Stimulated activated CD8-positive, alpha-beta memory T cell treated with anti-CD3 and anti-CD28 coated beads, Interleukin-4, amount 100 ng/mL, for 1 hour (primary cell): ENCODE measurements at places on chromosomes 16 and 17.

- DNase-seq, result no peak
Measured at GRCh38 chr16:9966569-9967157, 215.6 kb downstream of the GRIN2A start.

DNA sequence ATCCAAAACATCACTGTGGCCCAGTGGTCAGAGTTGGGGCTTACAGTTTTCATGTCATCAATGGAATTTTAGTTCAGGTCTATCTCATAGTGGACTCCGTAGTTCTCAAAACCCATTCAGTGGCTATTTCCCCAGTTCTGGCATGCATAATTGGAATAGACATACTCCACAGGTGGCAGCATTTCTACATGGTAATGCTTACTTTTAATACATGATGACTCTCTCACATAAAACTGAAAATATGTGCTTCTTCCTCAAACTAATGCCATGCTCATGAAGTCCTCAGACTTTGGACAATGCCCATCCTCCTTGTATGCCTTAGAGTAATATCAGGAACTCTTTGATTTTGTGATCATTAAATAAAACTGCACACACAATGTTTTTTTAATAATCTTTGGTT is 857.4 kb upstream of the GOT2 start:
- DNase-seq, result no peak

GRCh38 chr16:56257666-56258342 is 66.5 kb downstream of the GNAO1 start:
- no peak for DNase-seq

GRCh38 chr17:50918071-50918932 is 52.1 kb upstream of the TOB1 start:
- no peak for DNase-seq

GRCh38 chr17:78168242-78168902 is at the start of gene SYNGR2:
Gene SYNGR2 (plus strand): TSS chr17:78168581. CDS start chr17:78168617, 36 bp downstream.
- DNase-seq, result peak; percentile 66

DNA sequence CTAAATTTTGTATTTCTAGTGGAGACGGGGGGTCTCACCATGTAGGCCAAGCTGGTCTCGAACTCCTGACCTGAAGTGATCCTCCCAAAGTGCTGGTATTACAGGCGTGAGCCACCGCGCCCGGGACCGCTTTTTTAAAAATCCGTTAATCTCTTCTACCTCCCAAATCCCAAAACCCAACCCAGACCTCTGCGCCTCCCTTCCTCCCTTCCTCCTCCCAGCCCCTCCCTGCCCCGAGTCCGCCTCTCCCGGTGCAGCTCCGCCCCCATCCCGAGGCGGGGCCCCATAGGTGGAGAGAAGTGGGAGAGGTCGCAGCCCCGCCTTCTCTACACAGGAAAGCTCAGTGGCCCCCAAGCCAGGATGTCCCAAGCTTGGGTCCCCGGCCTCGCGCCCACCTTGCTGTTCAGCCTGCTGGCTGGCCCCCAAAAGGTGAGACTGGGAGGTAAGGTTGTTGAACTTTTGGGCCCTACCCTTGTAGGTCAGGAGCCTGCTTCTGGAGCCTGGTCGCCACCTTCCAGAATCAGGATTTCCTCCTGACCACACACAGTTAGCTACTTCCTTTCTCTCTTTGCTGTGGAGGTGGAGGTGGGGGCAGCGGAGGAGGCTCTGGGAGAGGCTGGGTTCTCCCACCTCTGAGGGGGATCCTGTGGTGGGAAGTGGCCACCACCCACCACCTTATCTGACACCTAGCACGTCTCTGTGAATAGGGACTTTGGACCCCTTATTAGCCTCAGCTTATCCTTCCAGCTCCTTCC is at the start of gene TMEM92:
TMEM92 (plus strand) TSS at position 325 of the 755 bp plus-strand sequence; CDS start at position 361, 36 bp downstream.
- DNase-seq, result no peak

GRCh38 chr17:43020030-43020621 is 2.1 kb downstream of the VAT1 start:
- DNase-seq, result no peak

- no peak for DNase-seq
Measured at GRCh38 chr16:87927195-87927562, 9.2 kb downstream of the CA5A start.

DNA sequence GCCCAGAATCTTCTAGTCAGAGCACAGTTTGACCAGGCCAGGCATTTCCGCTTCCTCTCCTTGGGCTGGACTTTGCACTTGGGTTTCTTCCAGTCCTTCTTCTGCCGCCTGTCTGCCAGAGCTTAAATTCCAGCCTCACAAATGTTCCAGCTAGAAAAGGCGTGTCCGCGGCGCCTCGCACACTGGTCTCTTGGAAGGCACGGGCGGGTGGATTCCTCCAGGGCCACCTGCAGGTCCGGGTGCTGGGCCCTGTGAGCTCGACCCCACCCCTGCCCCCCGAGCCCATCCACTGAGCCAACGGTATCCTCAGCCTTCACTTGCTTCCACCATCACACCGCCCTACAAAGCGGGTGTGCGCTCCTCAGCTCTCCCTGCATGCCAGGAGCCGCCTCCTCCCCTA is 2026.5 kb downstream of the TP53TG3F start:
- no peak for DNase-seq

GRCh38 chr16:1099189-1100083 is 3.4 kb upstream of the C1QTNF8 start:
- no peak for DNase-seq

DNA sequence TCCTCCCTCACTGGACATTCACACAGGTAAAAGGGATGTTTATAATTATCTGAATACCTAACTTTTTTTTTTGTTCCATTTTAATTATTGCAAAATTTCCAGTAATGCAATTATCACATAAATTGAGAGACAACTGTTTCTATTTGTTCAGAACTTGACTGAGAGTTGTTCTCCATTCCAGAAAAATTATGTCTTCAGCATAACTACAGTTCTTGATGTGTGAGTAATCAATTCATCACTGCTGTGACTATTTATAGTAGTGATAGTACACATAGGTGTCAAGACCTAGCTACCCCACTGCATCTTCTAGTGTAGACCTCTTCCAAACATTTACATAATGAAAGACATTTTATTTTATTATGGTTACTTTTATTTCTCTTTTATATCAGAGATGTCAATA is 5.8 kb upstream of the TNRC6A start:
- no peak for DNase-seq

GRCh38 chr17:75641343-75641742 is 8.1 kb downstream of the SMIM5 start:
- no peak for DNase-seq

GRCh38 chr17:75626496-75627038 is 6.7 kb upstream of the SMIM5 start:
- DNase-seq, result no peak

- no peak for DNase-seq
Measured at GRCh38 chr17:1966274-1967086, 58.7 kb downstream of the RTN4RL1 start.
